Activated CD4-positive, CD25-positive, alpha-beta regulatory T cell (primary cell): ENCODE measurements at places on chromosomes 12 and 14.

GRCh38 chr12:91100906-91101305 is 10.4 kb downstream of the LUM start:
- DNase-seq = no peak

DNA sequence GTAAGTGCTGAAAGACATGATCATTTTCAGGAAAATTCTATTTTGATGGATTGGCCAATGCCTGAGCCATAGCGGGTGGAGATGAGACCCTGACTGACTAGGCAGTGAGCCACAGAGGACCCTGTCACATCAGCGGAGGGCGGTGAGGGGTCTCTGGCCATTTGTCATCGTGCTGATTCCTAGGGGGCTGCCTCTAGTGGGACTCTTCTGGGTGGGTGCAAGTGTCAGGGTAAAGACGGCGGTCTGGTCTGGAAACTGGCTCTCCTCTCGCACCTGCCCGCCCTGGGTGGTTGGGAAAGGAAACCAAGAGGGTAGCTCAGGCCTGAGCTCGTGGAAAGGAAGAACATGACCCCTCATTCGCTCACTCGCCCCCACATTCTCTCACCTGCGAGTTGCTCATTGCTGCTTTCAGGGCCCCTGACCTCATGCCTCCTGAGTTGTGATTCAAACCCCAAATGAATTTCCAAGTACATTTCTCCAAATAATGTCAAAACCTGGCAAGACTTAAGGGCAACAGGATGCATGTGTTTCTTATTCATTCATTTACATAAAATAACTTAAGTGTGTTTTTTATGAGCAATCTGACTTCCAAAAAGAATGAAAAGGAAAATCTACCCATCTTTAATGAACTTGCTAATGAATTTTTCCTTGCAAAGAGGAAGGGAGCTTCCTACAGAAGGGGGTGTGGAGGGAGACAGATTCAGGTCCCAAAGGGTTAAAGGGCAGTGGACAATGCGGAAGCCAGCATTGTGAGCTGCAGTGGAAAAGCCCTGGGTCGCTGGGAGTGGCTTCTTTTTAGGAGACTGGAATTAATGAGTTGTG is 12.8 kb downstream of the MEG3 start:
- no peak for DNase-seq

DNA sequence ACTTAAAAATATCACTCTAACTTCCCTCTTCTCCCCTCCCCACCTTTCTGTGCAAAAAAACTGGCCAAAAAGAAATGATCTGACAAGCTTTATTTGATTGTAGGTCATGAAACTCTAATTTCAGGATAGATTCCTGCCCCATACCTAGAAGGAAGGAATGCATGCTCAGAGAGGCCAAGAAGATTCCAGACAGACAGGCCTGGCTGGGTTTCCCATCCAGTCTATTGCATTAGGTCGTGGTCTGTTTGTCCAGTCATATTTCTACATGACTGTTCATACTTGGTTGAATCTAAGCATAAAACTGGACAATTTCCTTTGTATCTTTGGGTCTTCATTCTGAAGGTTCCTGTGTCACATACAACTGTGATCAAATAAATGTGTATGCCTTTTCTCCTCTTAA is 20.0 kb upstream of the SLC15A5 start:
- no peak for DNase-seq

DNA sequence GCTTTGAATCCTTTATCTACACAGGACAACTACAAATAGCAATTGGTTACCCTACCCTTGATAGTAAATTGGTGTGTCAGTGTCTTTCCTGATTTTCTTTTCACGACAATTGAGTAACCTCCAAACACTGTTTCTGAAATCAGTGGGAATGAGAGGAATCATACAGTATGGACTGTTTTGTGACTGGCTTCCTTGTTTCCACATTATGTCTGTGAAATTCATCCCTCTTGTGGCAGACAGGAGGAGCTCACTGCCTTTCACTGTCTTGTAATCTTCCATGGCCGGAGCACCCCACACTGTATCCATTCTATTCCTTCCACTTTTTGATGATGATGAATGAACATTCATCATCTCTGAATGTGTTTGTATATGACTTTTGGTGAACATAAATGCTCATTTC is 164.0 kb upstream of the PZP start:
- DNase-seq = no peak

- DNase-seq = no peak
Observed at GRCh38 chr14:92425101-92425500, 88.5 kb upstream of the RIN3 start.

DNA sequence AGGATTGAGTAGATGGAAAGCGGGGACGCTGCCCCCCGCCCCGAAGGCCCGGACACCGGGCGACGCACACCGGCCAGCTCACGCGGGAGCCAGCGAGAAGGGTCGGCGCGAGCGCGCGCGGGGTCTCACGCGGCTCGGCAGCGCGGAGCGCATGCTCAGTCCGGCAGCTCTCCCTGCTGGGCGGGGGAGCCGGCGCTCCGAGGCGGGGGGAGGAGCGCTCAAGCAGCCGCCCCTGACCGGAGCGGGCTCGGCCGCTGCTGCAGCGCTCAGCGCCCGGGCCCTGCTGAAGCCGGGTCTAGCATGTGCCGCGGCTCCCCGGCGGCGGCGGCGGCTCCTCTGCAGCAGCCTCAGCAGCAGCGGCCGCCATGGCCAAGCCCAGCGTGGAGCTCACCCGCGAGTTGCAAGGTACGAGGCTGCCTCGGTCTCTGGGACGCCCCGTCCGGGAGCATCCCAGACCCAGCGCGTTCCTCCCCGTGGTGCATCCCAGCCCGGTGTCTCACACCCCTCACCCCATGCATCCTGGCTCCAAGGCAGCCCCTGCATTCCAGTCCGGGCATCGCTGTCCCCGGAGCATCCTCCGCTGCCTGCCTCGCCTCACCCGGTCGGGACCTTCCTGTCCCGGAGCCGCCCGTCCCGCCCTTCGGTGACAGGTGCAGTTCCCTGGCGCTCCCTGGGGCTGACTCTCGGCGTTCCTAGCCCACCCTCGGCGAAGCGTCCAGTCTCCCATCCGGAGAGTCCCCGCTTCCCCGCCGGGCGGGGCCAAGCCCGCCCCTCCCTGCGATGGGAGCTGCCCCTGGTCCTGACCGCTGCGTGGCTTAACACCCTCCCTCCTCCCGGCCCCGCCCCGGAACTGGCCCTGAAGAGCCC is at the start of gene CARMIL3:
TSS of gene CARMIL3 (plus strand) at position 221 of the 867 bp plus-strand sequence. CDS start at position 366, 145 bp downstream.
- no peak for DNase-seq

DNA sequence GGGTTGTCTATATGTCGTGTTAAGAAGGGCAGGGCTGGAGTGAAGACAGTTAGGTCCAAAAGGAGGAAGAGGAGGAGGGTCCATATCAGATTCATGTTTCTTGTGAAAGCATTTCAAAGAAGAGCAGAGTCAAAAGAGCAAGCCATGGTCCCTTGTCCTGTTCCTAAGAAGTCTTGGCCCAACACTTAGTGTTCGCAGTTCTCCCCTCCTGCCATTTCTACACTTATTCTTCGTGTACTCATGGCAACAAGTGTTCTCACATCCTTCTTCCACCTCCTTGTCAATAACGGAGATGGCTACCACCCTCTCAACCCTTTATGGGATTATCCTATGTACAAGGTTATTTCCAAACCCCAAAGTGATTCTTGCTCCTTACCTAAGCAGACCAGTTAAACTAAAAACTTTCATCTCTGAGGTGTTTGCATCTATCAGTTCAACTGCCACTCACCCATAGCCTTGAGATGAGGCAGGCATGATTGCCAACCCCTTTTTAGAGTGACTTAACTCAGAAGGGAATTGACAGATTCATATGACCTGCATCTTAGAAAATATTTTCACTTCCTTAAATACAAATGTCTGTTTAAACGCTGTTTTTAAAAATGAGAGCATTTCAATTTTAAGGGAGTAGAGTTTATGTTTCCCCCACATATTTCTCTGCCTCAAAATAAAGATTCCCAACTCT is 19.8 kb upstream of the RNASE2 start:
- no peak for DNase-seq

GRCh38 chr12:48994224-48995085 is 4.7 kb downstream of the DDN start:
- DNase-seq = no peak

GRCh38 chr12:13454991-13455777 is 258.7 kb downstream of the EMP1 start:
- DNase-seq = no peak

- DNase-seq = no peak
Observed at GRCh38 chr12:34291001-34291400, 268.7 kb downstream of the ALG10 start.

- DNase-seq = no peak
Observed at GRCh38 chr14:56087671-56088471, 30.3 kb upstream of the PELI2 start.

- no peak for DNase-seq
Observed at GRCh38 chr12:12722435-12723148, 5.4 kb downstream of the CDKN1B start.
